AML-193 (cell line): ENCODE measurements at places on chromosomes 13 and 19.
A peak's percentile ranks its signal among the peaks of the same experiment; 100 is the strongest.

DNA sequence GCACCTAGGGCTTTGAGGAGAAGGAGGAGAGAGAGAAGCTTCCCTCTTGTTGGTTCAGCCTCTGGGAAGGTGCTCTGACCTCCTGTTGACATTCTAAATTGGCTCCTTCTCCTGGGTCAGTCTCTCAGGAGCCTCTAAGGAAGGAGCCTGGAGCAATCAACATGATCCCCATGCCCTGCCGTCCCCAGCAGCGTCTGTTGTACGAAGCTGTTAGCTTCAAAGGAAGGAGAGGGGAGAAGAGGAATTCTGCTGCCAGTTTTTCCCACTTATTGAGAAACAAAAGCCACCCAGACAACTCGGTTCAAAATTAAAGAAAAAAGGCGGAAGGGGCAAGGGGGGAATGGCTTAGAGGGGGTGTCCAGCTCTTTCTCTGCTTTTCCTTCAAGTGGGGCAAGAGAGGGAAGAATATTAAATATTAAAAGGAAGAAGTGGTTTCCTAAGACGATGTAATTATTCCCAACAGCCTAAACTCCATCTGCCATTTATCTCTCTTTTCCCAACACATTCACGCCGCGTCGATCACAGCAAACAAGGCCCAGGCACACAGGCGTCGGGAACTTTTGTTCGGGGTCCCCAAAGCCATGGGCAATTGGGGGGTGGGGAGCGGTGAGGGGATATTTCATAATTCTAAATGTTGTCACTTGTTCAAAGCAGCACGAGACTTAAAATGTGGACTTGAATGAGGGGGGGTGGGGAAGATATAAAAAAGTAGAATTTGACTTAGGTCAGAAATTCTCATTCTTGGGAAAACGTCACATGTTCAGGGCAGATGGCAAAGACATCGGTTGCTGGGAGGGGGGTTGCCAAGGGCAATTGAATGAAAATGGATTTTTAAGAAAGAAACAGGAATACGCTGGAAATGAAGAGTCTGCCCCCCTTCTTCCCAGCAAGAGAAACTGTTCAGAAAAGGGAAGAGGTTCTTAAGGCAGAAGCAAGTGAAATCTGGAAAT, 116.8 kb upstream of the CACNA1A start:
- DNase-seq = no peak

DNA sequence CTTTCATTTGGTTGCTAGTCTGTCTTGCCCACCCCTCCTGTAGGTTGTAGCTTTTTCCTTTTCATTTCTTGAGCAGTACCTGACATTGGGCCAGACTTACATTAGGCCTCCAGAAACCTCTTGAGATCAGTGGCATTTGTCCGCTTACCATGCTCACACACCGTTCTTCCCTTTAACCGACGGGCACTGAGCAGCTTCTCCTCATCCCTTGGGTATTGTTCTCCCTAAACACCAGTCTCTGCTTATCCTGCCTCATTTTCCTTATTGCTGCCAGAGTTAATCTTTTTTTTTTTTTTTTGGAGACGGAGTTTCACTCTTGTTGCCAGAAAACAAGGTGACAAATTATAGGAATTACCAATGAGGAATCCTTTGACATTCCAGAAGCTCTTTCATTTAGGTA, 27.2 kb upstream of the KCTD4 start:
- DNase-seq = no peak

DNA sequence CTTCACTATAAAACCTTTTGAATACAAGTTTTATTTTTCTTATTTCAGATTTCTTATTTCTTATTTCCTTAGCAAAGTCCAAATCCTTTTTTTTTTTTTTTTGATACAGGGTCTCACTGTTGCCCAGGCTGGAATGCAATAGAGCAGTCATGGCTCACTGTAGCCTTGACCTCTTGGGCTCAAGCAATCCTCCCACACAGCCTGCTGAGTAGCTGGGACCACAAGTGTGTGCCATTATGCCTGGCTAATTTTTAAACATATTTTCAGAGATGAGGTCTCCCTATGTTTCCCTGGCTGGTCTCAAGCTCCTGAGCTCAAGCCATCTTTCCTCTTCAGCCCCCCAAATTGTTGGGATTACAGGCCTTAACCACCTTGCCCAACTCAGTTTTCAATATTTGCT, 334.3 kb downstream of the DLEU7 start:
- no peak for DNase-seq

DNA sequence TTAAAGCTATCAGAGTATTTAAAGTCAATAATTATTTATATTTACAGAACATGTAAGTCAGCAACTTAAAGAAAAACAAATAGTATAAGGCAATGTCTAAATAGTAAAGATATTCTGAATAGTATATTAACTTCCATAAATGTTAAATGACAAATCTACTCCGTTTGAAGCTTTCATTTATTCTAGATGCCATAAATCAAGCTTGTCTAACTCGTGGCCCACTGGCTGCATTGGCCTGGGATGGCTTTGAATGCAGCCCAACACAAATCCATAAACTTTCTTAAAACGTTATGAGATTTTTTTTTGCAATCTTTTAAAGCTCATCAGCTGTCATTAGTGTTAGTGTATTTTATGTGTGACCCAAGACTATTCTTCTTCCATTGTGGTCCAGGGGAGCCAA, 1117.1 kb upstream of the PCDH9 start:
- no peak for DNase-seq

GRCh38 chr19:3986260-3987041, 1.2 kb upstream of the EEF2 start:
- peak; percentile 91 for DNase-seq

- DNase-seq = no peak
These were observed 125.9 kb downstream of the SIPA1L3 start for GRCh38 chr19:38032951-38033350.

DNA sequence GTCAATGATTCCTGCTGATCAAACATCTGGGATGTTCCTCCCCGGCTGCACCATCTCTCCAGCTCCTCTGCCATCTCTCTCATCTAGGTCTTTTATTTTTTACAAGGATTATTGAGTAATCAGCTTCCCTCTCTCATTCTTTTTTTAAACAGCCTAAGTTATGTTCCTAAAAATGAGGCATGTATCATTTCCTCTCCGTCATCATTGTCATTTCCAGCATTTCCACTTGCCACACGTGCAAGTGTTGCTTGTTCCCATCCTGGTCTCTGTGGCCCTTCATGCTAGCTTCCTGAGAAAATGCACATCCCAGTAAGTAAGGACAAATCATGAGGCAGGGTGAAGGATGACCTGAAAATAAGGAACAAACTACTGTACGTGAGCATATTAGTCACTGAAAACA, 102.7 kb upstream of the POSTN start:
- no peak for DNase-seq
